ENCODE measurements at places on chromosomes 11 and 22.

DNA sequence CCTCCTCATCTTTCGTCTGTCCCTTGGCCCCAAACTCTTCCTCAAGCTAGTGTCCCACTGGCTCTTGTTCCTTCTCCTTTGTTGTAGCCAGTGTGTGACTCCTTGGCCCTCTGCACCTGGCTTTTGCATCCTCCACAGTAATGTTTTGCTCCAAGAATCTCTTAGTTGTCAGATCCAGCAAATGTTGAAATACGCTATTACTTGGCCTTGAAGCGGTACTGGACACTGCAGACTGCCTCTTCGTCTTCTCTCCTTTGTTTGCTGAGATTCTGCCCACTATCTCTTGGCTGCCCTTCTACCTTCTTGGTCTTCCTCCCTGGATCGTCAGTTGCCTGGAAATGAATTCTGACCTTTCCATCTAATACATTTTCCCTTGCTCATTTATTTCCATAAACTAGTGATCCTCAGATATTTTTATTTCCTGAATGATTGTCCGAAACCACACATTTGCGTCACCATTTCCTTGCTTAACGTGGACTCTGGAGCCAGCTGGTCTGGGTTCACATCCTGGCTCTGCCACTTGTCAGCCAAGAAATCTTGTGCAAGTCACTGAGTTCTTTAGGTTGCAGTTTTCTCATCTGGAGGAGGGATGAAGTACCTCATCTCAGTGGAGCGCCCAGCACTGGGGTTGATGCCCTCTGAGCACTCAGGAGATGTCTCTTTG lies 113.6 kb downstream of the LDLRAD3 start:
- no peaks in the 10 kb centered on the region for H3K27me3 ChIP-seq
- no peaks in the 10 kb centered on the region for H3K36me3 ChIP-seq
- no peak overlapping the region for H3K4me3 ChIP-seq
- H3K27ac ChIP-seq, result no peak overlapping the region

DNA sequence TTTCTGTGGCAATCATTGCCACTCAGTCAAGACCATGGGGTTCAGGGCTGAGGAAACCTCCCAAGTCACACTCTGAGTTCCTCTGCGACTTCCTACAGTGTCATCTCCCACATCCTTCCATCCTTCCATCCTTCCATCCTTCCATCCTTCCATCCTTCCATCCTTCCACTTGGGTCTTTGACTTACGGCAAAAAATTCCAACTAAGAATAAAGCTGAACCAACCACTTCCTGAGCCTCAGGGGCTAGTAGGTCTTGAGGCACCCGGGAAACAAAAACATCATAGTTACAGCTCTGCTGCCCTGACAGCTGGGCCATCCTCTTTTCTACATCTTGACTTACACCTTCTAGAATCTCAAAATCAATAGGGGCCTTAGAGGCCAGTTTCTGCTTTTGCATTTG lies 32.1 kb downstream of the EHF start:
- H3K27me3 ChIP-seq, result no peaks in the 10 kb centered on the region
- peaks cover 1% of the 10 kb centered on the region for H3K4me1 ChIP-seq
- no peak overlapping the region for H3K27ac ChIP-seq
- DNase-seq, result no peak

- no peaks in the 10 kb centered on the region for H3K27me3 ChIP-seq
- H3K36me3 ChIP-seq, result no peaks in the 10 kb centered on the region
- DNase-seq, result no peak
- no peak overlapping the region for H3K27ac ChIP-seq
- H3K4me3 ChIP-seq, result no peak overlapping the region
These were observed 12.7 kb upstream of the PRSS23 start for GRCh38 chr11:86787656-86788055.

- H3K27ac ChIP-seq, result no peak overlapping the region
- DNase-seq, result no peak
- H3K4me1 ChIP-seq, result no peaks in the 10 kb centered on the region
These were observed 548 bp downstream of the FDXACB1 start for GRCh38 chr11:111878385-111878848.

DNA sequence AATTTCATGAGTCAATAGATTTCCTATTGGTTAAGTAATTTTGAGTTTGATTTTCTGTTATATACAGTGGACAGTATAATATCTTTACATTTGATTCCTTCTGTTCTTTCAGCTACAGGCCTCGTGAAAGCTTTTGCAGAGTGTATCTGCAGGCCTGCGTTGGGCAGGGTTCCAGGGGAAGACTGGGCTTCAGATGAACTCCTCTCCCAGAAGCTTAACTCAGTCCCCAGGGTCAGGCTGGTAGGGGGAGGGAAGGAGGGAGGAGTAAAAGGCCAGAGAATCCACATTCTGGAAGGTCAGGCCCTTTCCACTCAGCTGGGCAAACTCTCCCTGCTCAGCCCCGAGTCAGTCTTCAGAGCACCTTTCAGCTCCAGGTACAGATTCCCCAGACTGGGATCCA lies 100.4 kb upstream of the NECTIN1 start:
- H3K27me3 ChIP-seq, result no peaks in the 10 kb centered on the region
- no peak overlapping the region for H3K27ac ChIP-seq
- H3K36me3 ChIP-seq, result no peaks in the 10 kb centered on the region
- H3K4me3 ChIP-seq, result no peak overlapping the region

DNA sequence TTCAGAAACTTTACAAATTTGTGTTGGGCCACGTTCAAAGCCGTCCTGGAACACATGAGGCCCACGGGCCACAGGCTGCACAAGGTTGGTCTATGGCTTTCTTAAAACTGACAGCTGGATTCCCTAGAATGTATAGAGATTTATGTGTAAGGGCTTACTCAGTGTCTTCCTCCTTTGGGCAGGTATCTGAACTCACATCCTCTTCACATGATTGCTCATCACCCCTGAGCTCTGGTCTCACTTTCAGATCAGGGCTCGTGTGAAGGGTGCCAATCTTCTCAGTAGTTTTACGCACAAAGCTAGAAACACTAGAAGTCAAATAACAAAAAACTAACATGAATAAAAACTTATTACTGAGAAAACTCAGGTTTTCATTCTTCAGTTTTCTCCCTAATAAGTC lies 27.1 kb downstream of the HPS5 start:
- no peak overlapping the region for H3K27ac ChIP-seq
- peaks cover 10% of the 10 kb centered on the region for H3K36me3 ChIP-seq
- no peak for DNase-seq
- no peaks in the 10 kb centered on the region for H3K27me3 ChIP-seq
